ENCODE measurements at places on chromosomes 4 and X. TPM values are rescaled to one million over a fixed set of nuclear protein-coding genes. Genes with fewer than 3 reads are reported as not detected.

The FUNDC1 gene
- 24.7 TPM for polyA plus RNA-seq

The LONRF3 gene
- 1.5 TPM for polyA plus RNA-seq

The MAGEC1 gene
- polyA plus RNA-seq, result not detected

The SNCA gene
- not detected for polyA plus RNA-seq

The GSPT2 gene
- polyA plus RNA-seq, result 9.1 TPM

The PRR32 gene
- not detected for polyA plus RNA-seq

The GABRB1 gene
- not detected for polyA plus RNA-seq

The HPF1 gene
- polyA plus RNA-seq, result 40.7 TPM

The PLP1 gene
- polyA plus RNA-seq, result not detected

The GSX2 gene
- polyA plus RNA-seq, result not detected

The OPHN1 gene
- polyA plus RNA-seq, result not detected

The GPRASP1 gene
- polyA plus RNA-seq, result 4.9 TPM

The HPRT1 gene
- polyA plus RNA-seq, result 166 TPM

The RHOXF1 gene
- 2.7 TPM for polyA plus RNA-seq

The IL13RA1 gene
- polyA plus RNA-seq, result 0.03 TPM

The HTN3 gene
- polyA plus RNA-seq, result not detected

The EOLA2 gene
- polyA plus RNA-seq, result 33.9 TPM

The INPP4B gene
- polyA plus RNA-seq, result 44.6 TPM

The P2RY10 gene
- polyA plus RNA-seq, result 89.5 TPM

The TSPAN6 gene
- polyA plus RNA-seq, result 2.9 TPM

The XG gene
- polyA plus RNA-seq, result not detected

The RPA4 gene
- polyA plus RNA-seq, result not detected

The SSX2 gene
- not detected for polyA plus RNA-seq

The MAGIX gene
- 0.49 TPM for polyA plus RNA-seq

The KIT gene
- not detected for polyA plus RNA-seq

The TLR6 gene
- 2.3 TPM for polyA plus RNA-seq

The WDR17 gene
- not detected for polyA plus RNA-seq

The TMEM271 gene
- polyA plus RNA-seq, result not detected

The ERVMER34-1 gene
- not detected for polyA plus RNA-seq

The CNKSR2 gene
- 7.7 TPM for polyA plus RNA-seq

The ASMT gene
- polyA plus RNA-seq, result 0.91 TPM

The POU3F4 gene
- polyA plus RNA-seq, result not detected

The CTAG1A gene
- polyA plus RNA-seq, result not detected

The PRKX gene
- 60.1 TPM for polyA plus RNA-seq

The PNCK gene
- not detected for polyA plus RNA-seq

The PABPC5 gene
- not detected for polyA plus RNA-seq

The OPRPN gene
- polyA plus RNA-seq, result not detected

The PPBP gene
- polyA plus RNA-seq, result 0.29 TPM

The ERCC6L gene
- polyA plus RNA-seq, result 0.59 TPM

All from CD4-positive, CD25-positive, alpha-beta regulatory T cell (primary cell).